ENCODE measurements at places on chromosomes 5 and 9. TPM values are rescaled to one million over a fixed set of nuclear protein-coding genes. Genes with fewer than 3 reads are reported as not detected.

DNA sequence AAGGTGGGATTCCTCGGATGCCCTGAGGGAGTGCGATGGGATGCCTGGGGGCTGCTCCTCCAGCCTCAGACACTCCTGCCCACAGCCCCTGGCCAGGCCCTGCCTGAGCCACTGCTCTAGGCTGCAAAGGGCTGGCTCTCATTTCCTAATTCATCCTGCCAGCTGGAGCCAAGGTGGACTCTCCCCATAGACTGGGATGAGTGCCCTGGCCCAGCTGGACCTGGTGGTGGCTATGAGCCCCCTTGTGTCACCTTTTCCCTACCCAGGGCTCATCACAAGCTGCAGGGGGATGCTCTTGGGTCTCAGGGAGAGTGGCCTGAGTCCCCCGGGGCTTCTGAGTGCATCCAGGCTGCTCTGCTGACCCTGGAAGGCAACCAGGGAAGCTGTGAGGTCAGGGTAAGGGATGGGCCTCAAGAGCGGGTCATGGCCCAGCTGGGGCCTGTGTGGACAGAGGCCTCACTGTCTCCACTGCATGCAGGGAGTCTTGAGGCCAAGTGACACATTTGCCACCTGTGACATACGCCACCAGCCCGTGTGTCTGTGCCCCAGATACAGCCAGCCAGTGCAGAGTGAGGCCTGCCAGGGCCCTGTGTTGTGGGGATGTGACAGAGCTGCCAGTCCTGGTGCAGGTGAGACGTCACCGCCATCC lies 102.7 kb upstream of the IER5L start:
- DNase-seq: no peak
- H3K27me3 ChIP-seq: peaks cover 7% of the 10 kb centered on the region
- H3K36me3 ChIP-seq: no peaks in the 10 kb centered on the region

DNA sequence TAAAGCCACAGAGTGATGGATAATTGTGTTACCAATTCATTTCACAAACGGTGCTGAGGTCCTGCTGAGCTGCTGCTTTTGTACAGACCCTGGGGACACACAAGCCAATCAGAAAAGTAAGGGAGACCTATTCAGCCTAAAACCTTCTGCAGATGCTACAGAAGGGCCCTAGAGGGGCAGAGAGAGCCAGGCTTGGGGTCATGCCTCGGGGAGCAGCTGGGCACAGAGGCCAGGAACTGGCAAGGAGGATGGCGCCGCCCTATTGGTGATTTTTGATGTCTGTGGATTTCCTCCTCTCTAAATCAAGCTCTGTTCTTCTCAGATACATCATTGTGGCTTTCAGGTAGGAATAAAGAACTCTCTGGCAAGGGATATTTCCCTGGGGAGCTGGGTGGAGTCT lies 181.9 kb downstream of the ZNF462 start:
- peaks cover 6% of the 10 kb centered on the region for H3K4me1 ChIP-seq
- DNase-seq: no peak
- H3K27me3 ChIP-seq: no peaks in the 10 kb centered on the region
- H3K36me3 ChIP-seq: no peaks in the 10 kb centered on the region
- H3K4me3 ChIP-seq: no peak overlapping the region
- no peak overlapping the region for H3K27ac ChIP-seq

- no peaks in the 10 kb centered on the region for H3K4me1 ChIP-seq
- H3K27ac ChIP-seq: no peak overlapping the region
- DNase-seq: no peak
- H3K27me3 ChIP-seq: no peaks in the 10 kb centered on the region
Observed at GRCh38 chr5:157708866-157709265, 22.4 kb upstream of the THG1L start.

DNA sequence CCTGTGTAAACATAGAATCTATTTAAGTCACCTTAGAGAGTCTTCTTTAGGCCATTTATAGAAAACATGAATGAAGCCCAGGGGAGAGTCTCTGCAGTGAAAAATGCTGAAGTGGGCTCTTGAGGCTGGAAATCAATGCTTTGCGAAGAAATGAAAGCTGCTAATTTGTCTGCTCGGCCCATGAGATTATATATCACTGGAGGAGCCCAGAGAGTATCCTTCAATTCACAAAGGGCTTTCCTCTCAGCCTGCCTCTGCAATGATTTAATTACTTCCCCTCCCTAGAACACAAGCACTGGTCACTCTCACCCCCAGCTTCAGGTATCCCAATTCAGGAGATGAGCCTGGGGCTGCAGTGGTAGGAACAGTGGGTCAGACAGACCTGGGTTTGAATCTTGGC lies 8.2 kb upstream of the DRD1 start:
- no peaks in the 10 kb centered on the region for H3K36me3 ChIP-seq
- H3K27ac ChIP-seq: no peak overlapping the region
- H3K27me3 ChIP-seq: peaks cover 99% of the 10 kb centered on the region
- H3K4me1 ChIP-seq: no peaks in the 10 kb centered on the region
- H3K4me3 ChIP-seq: no peak overlapping the region

DNA sequence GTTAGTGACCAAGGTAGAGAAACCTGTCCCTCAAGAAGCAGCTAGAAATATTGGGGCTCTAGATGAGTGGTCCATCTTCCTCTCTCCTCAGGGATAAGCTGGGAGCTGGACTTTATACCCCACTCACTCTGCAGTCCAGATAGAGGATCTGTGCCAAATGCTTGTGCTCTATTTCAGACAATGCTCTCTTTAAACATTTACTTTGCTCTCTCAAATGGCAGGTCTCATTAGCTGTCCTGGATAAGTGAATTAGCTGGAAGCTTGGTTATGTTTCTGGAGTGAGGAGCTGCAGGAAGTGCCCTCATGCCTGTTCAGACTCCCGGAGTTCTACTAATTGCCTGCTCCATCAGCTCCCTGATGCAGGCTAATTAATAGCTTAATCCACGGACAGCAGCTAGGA lies 151.1 kb upstream of the CCDC152 start:
- H3K27ac ChIP-seq: no peak overlapping the region
- no peaks in the 10 kb centered on the region for H3K27me3 ChIP-seq
- peaks cover 19% of the 10 kb centered on the region for H3K4me1 ChIP-seq
- no peak for DNase-seq
- H3K36me3 ChIP-seq: no peaks in the 10 kb centered on the region
- H3K4me3 ChIP-seq: no peak overlapping the region

- H3K36me3 ChIP-seq: no peaks in the 10 kb centered on the region
- peak overlapping the region; percentile 99 for H3K27ac ChIP-seq
- DNase-seq: no peak
- H3K4me1 ChIP-seq: peaks cover 99% of the 10 kb centered on the region
- H3K27me3 ChIP-seq: no peaks in the 10 kb centered on the region
Observed at GRCh38 chr9:121741228-121741918, 89.9 kb downstream of the DAB2IP start.

The GADD45G gene
- total RNA-seq: 44.5 TPM

The SMIM33 gene
- not detected for total RNA-seq

The LCN9 gene
- not detected for total RNA-seq

The GRM6 gene
- total RNA-seq: not detected

The MYOT gene
- 29.6 TPM for total RNA-seq

The GARIN3 gene
- total RNA-seq: not detected
